Anterior cingulate cortex (tissue), 58 donors: ENCODE measurements at places on chromosomes 16 and 17.

GRCh38 chr16:87602821-87603683 is 744 bp downstream of the JPH3 start:
- no peak for DNase-seq

- DNase-seq, result no peak
Measured at GRCh38 chr17:1025733-1026598, 29.0 kb downstream of the TIMM22 start.

DNA sequence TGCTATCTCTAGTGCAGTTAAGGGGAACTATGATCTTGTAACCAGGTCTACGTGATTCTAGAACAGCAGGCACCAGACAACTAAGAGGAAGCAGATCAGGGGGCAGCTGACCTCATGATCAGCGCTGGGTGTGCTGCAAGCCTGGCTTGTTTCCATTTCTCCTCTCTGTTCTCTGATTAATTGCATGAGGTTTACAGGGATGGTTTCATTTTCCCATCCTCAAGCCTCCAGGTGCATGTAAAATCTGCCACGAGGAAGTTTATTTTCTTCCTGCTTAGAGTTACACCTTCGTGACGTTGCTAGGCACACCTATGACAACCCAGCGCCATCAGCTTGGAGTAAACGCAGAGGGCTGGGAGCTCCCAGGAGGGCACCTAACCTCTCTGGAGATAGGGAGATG is 4.3 kb upstream of the NUPR1 start:
- DNase-seq, result no peak

DNA sequence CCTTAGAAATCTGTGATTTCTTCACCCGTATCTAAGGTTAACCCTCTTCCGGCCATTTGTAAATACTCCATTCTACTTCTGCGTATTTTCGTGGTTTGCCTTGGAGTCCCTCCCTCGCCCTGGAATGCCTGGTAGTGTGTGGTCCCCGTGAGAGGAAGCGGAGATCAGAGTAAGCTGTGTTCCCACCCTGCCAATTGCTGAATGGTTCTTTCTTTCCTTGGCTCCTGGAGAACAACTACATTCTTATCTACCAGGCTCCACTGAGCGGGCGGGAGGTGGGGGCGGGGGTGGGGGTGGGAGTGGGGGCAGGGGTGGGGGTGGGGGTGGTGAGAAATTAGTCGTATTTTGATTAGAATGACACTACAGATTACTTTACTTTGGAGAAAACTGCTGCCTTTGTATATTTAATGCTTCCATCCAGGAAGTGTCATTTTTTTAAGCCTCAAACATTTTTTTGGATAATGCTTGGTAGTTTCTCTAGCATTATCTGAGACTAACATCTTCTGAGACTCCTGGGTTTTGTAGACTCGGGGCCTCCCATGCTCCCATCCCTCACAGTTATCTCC is 20.9 kb upstream of the FASN start:
- no peak for DNase-seq

- peak; percentile 40 for DNase-seq
Measured at GRCh38 chr17:37111329-37111728, 162.6 kb downstream of the AATF start.

DNA sequence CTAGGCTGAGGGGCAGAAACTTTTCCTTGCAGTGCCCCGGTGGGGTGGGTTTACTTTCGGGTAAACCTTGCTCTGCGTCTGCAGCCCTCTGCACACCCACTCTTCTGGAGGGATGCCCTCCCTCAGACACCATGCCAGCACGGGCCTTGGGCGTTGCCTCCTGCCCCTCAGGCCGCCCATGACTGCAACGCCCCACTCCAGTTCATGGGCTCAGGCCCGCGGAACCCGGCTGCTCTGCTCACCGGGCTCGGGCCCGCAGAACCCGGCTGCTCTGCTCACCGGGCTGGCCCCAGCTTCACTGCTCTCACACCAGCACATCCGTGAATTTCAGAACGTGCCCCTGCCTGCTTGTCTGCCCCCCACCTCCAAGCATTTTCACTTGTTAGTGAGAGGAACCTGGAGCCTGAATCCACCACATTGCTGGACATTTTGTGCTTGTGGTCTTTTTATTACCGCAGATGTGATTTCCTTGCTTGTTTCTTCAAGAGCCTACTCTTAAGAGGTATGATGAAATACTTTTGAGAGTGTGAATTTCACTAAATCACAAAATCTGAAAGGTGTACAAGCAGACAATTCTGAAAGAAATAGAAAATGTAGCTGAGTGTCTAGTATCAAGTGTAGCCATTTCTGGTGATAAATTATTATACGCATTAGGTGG is 130.9 kb downstream of the RPTOR start:
- no peak for DNase-seq

DNA sequence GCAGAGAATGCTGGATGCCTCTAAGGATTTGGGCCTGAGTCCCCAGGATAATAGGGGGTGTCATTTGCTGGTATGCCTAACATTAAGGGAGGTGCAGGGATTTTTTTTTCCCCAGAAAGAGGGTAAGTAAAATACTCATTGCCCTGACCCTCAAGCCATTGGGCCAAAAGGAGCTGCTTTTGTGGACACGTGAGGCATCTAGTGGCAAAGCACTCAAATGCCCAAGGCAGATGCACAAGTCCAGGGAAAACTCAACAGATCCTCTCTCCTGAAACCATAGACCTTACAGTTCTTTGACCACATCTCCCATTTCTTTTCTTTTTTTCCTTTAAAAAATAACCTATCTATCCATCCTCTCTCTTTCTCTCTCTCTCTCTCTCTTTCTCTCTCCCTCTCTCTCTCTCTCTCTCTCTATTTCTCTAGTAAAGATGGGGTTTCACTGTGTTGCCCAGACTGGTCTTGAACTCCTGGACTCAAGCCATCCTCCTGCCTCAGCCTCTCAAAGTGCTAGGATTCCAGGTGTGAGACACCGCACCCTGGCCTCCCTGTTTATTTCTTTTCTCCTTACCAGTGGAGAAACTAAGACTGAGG is 11.8 kb downstream of the IRX5 start:
- DNase-seq, result no peak

- no peak for DNase-seq
Measured at GRCh38 chr16:4123616-4124300, 7.5 kb upstream of the ADCY9 start.

- DNase-seq, result no peak
Measured at GRCh38 chr16:12639044-12639443, 164.6 kb downstream of the CPPED1 start.

DNA sequence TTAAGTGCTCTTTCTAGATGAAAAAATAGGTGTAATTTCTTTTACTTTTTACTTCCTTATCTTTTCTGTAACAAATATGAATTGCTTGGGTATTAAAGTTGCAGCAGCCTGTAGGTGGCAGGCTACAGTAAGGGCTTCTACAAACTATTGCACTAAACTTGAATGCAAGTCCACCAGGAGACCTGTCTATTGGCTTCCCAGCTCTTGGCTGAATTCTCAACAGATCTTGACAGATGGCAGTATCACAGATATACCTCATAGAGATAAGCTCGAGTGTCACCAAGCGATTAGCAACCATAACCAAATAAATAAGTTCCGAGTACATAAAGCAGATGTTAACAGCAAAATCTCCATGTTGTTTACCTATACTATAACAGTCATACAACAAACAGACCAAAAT is 5.9 kb downstream of the BBS2 start:
- peak; percentile 17 for DNase-seq

DNA sequence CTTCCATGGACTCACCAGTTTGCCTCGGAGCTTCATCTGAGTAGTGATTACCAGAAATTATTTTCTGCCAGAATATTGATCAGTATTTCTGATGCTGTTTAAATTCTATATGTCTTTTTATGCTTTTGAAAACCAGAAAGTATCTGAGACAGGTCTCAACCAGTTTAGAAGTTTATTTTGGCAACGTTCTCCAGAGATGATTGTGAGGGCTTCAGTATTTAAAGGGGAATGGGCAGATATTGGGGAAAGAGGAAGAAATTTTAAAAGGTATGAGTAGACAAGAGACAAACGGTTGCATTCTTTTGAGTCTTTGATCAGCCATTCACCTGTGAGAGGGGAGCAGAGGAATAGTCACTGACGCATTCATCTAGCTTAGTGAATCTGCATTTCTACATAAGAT is 44.4 kb upstream of the ABCC11 start:
- DNase-seq, result no peak

DNA sequence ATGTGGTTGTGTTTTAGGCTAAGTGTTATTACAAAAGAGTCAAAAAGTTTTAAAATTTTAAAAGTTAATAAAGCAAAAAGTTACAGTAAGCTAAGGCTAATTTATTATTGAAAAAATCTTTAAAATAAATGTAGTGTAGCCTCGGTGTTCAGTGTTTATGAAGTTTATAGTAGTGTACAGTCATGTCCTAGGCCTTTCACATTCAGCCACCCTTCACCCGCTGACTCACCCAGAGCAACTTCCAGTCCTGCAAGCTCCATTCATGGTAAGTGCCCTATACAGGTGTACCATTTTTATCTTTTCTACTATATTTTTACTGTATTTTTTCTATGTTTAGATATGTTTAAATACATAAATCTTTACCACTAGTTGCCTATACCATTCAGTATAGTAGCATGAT is 98.5 kb upstream of the RPRML start:
- no peak for DNase-seq

GRCh38 chr17:58264407-58265103 is 16.2 kb downstream of the MPO start:
- no peak for DNase-seq

- no peak for DNase-seq
Measured at GRCh38 chr16:69201787-69202186, 14.8 kb downstream of the SNTB2 start.

DNA sequence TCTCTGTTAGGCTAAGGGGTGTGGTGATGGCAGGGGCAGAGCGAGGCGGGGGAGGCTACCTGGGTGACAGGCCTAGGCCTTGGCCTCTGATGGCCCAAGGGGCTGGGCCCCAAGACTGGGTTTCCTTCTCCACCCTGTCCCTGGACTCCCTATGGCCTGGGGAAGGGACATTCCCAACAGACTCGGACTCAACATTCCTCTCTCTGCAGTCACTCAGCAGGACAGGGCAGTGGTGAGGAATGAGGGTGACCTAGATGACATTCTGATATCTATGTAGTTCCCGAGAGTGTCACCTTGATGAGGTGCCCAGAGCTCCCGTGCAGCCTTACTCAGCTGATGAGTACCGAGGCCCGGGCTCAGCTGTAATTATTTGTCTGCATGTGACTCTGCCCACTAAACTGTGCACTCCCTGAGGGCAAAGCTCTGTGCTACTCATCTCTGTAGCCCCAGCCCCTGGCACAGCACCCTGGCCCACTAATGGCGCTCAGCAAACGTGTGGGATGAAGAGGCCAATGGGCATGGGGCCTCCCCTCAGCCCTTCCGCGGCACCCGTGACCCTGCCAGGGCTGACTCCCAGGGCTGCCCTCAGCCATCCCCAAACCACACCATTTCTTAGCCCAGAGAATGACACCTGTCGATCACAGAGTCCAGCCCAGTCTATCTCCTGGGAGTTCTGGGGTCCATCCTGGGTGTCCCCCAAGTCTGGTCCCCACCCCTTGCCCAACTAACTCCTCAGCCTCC is 2.2 kb downstream of the PLCD3 start:
- DNase-seq, result no peak

DNA sequence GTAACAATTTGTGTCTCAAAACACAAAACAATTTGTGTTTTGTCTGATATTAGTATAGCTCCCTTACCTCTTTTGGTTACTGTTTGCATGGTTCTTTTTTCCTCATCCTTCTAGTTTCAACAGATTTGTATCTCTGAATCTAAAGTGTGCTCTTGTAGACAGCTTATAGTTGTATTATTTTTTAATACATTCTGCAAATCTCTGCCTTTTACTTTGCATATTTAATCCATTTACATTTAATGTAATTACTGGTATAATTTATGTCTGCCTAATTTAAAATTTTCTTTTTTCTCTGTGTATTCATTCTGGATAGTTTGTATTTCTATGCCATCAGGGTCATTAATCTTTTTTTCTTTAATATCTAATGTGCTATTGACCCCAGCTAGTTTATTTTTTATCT is 9.9 kb upstream of the GNAO1 start:
- DNase-seq, result no peak

DNA sequence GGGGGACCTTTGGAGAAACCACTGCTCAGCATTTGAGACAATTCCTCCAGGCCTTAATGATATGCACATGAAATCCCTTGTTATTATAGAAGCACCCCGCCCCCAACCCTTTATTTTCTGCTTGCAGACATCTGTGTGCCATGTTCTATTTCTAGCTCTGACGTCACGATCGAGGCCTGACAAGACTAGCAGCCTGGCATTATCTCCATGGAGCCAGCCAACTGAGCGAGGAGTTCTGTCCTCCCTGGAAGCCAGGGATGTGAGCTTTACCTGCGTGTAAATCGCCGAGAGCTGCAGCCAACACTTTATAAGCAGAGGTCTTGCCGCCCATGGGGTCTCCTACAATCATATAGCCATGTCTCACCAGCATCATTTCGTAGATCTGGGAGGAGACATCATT is 116.9 kb downstream of the DNAH3 start:
- DNase-seq, result no peak

GRCh38 chr16:73396556-73396955 is 348.6 kb upstream of the ZFHX3 start:
- no peak for DNase-seq

DNA sequence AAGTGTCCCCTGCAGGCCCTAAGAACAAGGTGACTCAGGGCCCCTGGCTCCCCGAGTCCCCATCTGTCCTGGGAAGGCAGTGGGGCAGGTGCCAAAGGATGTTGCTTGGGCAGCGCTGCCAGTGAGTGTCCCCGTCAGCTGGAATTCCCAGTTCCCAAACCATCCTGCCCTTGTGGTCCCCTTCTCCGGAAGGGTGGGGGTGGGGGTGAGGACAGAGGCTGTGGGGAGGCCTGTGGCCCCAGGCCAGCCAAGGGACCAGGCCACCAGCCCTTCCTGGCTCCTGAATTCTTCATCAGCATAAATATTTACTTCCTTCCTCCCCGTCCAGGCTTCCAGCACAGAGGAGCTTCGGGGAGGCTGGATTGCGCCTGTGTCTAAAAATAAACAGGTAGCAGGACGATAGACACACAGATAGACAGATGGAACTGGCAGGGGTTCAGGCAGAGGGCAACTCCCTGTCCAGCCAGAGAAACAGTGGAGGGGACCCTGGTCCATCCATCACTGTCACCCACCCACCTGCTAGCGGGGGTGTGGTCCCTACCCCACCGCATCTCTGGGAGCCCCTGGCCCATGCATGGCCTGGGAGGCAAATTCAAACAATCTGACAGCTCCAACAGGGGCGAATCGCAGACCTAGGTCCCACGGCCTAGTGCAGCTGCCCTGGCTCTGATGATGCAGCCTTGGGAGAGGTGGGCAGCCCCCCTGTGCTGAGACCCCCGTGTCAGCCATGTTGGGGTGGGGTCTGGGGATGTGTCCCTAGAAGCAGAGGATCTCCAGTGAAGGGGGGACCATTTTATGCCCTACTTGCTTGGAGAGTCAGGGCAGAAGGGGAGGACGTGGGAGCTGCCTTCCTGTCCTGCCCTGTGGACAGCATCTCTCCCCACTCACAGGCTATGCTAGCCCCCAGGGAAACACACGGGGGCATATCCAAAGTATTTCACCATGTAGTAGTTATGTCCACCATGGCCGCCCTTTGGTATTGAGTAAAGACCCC is 13.2 kb downstream of the GLIS2 start:
- DNase-seq, result no peak

- DNase-seq, result no peak
Measured at GRCh38 chr17:64729201-64729600, 67.1 kb upstream of the SMURF2 start.

GRCh38 chr17:73089322-73090317 is 2.9 kb downstream of the SLC39A11 start:
- DNase-seq, result peak; percentile 70
